CD4-positive, alpha-beta T cell treated with Interferon alpha-2 for 1 hour (primary cell): ENCODE measurements at places on chromosomes 13 and 19.

DNA sequence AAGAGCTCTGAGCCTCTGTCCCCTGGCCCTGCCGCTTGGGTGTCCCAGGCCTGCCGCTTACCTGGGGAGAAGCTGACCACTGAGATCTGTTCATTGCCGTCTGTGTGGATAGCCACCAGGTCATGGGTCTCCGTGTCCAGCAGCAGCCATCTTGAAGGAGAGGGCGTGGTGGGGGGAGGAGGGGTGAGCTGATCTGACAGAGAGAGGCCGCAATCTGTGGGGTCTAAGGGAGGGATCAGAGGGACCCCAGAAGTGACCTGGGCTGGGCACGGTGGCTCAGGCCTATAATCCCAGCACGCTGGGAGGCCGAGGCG is 14.6 kb upstream of the GPR4 start:
- DNase-seq = no peak

DNA sequence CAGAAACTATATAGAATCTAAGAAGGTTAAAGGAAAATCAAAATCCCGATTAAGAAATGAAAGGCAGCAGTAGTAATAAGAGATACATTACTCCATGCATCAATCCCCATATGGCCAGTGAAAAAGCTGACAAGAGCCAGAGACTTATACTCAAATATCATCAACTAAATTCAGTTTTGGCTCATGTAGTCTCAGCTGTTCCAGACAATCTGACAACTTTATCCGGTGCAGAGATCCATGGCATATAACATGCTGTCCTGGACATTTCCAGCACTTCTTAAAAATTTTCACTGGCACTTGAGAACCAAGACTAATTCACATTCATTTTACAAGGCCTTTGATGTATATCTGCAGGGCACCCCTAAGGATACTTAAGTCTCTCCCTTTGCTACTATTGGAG is 255.7 kb upstream of the KLHL1 start:
- no peak for DNase-seq

- no peak for DNase-seq
Observed at GRCh38 chr19:43479961-43480561, 14.7 kb upstream of the LYPD3 start.

GRCh38 chr19:7879836-7880235 is 5.6 kb upstream of the PRR36 start:
- no peak for DNase-seq

DNA sequence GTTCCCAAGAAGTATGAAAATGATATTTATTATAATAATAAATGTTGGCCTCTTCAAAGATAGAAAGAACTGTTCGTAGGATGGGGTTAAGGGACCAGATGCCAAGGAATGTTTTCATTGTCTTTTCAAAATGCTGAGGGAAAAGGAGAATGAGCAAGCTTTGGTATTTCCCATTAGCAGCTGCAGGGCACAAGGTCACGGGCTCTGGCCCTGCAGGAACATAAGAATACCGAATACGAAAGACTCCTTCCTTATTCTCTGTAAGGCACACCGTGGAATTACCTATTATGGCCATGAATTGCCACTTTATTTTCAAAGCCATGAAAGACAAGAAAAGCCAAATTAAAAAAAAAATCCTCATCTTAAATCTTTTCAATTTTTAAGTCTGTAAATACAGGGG is 49.6 kb upstream of the OLFM4 start:
- no peak for DNase-seq

DNA sequence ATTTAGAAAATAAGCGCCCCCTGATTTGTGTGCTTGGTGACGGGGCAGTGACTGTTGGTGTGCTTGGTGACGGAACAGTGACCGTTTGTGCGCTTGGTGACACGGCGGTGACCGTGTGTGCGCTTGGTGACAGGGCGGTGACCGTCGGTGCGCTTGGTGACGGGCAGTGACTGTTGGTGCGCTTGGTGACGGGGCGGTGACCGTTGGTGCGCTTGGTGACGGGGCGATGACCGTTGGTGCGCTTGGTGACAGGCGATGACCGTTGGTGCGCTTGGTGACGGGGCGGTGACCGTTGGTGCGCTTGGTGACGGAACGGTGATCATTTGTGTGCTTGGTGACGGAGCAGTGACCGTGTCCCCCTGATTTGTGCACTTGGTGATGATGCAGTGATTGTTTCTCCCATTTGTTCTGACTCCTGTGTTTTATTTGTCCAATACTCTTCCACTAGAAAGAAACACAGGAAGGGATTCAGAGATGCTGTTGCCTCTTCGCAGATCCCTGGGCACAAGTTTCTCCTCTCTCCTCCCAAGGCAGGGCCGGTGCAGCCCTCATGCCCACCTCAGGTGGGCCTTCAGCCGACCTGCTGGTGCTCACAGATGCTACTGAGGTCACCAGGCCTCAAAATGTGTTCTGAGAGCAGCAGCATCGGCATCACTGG is 128.3 kb downstream of the ATP11A start:
- DNase-seq = no peak

GRCh38 chr19:46202872-46203860 is 26.4 kb upstream of the IGFL1 start:
- no peak for DNase-seq

DNA sequence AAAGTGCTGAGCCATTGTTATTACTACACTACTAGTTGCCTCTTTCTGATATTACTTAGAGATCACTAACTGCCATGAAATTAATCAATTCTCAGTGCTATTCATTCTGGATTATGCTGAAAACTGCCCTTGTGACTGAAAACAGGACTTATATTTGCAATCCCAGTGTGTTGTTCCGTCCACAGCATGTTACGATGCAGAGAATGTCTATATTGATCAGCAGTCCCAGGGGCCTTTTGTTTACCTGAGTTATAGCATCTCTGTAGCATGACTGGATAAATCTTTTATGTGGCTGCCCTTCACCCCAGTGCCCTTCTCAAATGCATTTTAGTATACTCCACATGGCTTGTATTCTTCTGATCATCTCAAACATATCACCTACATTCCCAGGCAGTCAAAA is 251.0 kb downstream of the GPC5 start:
- no peak for DNase-seq

DNA sequence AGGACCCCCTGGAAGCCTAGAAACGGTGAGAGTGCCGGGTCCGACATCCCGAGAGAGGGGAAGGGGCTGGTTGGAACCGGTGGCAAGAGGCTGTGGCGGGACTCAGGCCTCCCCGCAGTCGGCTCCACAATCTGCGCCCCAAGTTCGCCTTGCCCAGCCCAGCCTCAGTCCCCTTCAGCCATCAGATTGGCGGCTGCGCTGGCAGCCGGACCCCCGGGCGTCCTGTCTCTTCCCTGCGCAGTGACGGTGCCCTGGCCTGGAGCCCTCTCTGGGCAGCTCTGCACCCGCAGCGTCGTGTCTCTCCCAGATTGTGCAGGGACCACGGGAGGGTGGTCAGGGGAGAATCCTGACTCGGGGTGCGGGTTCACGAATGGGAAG is 315 bp downstream of the ZNF492 start:
- no peak for DNase-seq

- no peak for DNase-seq
Observed at GRCh38 chr19:13987101-13987890, 18.8 kb downstream of the RFX1 start.
